AG09309 (cell line): ENCODE measurements at places on chromosomes 1 and 21.

DNA sequence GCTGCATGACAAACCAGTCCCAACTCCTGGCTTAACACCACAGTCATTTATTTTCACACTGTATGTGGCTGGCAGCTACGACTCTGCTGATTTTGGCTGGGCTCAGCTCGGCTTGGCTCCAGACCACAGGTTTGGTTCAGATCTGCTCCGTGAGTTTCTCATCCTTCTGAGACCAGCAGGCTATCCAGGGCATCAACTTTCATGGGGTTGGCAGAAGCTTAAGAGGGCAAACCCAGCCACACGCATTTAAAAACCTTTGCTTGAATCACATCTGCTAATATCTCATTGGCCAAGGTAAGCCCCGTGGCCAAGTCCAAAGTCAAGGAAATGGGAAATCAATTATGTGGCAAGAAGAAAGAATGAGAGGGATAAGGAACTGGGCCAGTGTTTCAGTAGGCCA is 574.2 kb downstream of the MATN1 start:
- no peak for DNase-seq

DNA sequence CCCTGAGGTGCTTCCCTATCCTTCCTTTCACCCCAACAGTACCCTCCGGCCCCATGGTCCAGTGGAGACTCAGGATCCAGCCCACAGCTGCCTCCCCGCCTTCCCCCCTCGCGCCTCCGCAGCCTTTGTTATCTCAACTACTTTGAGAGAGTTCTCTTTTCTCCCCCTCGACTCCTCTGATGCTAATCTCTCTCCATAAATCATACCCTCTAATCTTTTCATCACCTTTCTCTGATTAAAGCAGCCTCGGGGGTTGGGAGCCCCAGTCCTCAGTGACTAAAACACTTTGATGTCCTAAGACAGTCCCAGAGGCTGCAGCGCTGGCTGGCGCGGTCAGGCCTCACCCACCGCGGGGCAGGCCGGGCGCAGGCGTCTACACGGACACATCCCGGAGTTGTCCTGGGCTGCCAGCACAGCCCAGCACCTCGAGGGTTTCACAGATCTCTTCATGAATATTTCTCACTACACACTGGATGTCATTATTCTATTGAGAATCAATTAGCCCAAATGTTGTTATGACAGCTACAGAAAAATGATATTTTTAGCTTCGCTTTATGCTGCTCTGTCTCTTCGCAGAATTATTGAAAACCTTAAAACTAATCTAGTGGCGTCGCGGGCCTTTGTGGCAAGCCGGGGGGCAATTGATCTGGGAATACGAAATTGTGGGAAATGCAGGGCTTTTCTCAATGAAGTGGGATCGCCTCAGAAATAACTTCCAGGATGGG is 289.5 kb downstream of the RRAGC start:
- no peak for DNase-seq

DNA sequence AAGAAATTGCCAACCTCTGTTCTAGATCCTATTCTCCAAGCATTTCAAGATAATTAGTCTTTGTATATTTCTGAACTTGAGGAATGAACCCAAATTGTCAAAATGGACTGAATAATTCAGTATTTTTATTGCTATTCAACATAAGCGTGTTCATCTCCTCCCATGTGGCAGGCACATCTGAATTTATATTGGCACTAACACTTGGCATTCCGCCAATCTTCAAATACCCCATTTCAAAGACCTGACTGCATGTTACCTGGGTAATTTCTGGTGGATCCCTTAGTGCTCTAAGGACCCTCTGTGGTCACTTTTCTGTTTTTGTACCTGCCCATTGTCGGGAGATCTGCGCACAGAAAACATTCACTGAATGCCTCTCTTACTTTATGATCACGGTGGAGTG is 66.6 kb downstream of the BACE2 start:
- DNase-seq, result no peak

DNA sequence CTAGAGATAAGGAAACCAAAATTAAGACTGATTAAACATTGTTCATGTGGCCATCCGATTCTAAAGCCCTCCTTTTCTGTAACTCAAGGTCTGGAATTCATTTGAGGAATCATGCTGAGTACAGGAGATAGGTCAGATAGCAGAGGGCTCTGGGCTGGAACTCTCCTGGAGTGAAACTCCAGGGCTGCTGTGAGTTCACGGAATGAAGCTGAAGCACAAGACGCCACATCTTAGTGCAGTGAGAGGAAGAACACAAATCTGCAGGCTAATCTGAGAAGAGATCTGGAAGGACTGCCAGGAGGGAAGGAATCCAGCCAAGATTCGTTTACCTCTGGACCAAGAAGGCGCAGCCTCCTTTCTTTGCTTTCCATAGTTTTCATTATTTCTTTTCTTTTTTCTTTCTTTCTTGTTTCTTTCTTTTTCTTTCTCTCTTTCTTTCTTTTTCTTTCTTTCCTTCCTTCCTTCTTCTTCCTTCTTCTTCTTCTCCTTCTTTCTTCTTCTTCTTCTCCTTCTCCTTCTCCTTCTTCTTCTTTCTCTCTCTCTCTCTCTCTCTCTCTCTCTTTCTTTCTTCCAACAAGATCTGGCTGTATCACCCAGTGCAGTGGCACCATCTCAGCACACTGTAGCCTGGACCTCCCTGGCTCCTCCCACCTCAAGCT is 74.8 kb upstream of the ATP1B1 start:
- no peak for DNase-seq

GRCh38 chr1:47931395-47931794 is 65.8 kb downstream of the TRABD2B start:
- no peak for DNase-seq

GRCh38 chr21:45297869-45298268 is 10.2 kb upstream of the POFUT2 start:
- DNase-seq, result no peak

GRCh38 chr1:248918131-248918530 is 12.1 kb downstream of the PGBD2 start:
- DNase-seq, result no peak

DNA sequence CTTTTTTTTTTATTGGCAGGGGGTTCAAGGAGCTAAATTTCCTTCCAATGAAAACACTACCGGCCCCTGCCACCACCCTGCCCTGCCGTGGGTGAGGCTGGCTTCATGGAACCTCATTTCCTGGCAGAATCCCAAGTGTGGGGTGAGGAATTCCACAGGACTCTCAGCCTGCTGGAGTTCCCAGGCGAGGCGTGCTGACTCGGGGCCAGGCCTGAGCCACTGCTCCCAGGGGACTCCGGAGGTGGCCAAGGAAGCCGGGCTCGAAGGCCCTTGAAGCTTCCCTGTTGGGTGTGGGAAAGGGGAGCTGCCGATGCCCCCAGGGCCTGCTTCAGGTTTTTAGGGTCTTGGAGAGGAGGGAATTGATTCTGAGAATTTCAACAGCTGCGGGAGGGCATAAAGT is 95.3 kb upstream of the ACTRT2 start:
- no peak for DNase-seq
